Naive thymus-derived CD4-positive, alpha-beta T cell (primary cell): ENCODE measurements at places on chromosomes 1 and 21. TPM values are rescaled to one million over a fixed set of nuclear protein-coding genes. Genes with fewer than 3 reads are reported as not detected.

Gene C1QTNF12
- polyA plus RNA-seq = not detected

DNA sequence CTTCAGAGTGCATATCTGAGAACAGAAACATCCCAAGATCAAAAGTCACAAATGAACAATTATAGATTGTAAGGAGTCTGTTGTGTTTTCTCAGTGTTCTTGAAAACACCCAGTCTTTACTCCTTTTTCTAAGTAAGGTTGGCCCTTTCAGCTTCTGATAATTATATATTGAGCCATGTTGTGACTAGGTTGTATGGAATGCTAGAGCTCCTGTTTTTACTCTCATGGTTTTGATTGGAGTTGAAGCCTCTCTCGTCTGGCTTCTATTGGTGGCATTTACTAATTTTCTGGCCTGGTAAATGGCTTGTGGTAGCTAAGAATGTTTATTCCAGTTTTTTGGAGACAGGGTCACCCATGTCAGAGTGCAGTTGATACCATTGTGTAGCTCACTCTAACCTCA is 84.7 kb downstream of the NDUFS5 start:
- no peak for DNase-seq

DNA sequence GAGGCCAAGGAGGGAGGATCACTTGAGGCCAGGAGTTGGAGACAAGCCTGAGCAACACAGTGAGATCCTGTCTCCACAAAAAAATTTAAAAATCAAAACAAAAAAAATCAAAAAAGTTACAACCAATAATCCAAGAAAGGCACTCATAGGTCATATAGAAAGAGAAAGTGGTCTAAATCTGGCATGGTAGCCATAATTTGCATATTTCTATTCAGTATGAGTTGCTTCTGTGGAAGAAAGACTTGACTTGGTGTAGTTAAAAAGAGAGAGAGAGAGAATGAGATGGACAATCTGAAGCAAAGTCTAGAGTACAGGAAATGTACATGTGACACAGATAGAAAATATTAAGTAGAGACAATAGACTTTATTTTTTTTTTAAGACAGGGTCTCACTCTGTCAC is 22.5 kb downstream of the JMJD4 start:
- no peak for DNase-seq

DNA sequence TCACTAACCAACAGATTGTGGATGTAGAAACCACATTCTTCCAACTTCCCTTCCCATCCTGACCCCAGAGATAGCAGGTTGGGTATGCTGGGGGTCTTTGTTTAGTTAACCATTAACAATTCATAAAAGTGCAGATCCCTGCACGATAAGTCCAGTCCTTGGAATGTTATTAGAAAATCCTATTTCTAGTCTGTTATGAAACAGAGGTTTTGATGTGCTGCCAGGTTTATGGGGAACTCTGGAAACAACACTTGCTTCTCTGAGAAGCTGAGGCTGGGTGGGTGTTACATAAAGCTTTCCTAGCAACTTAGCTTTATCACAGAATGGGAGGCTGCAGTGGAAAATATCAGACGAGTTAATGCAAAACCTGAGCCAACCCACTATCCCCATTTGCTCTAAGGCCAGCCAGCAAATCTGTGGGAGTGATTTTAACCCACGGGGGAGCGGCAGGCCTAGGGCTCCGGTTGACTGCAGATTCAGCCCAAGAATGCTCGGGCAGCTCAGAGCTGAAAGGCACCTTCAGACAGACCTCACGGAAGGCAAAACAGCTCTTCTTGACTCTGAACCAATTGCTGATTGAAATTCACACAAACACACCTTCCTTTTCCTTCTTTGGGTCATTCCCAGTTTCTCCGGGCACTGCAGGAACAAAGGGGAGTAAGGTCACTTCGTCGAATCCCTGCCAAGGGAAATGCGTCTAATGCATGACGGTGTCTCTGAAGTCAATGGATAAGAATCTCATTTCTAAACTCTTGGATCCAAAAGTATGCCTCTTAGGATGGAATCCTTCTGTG is 111.7 kb upstream of the IRF2BP2 start:
- no peak for DNase-seq

DNA sequence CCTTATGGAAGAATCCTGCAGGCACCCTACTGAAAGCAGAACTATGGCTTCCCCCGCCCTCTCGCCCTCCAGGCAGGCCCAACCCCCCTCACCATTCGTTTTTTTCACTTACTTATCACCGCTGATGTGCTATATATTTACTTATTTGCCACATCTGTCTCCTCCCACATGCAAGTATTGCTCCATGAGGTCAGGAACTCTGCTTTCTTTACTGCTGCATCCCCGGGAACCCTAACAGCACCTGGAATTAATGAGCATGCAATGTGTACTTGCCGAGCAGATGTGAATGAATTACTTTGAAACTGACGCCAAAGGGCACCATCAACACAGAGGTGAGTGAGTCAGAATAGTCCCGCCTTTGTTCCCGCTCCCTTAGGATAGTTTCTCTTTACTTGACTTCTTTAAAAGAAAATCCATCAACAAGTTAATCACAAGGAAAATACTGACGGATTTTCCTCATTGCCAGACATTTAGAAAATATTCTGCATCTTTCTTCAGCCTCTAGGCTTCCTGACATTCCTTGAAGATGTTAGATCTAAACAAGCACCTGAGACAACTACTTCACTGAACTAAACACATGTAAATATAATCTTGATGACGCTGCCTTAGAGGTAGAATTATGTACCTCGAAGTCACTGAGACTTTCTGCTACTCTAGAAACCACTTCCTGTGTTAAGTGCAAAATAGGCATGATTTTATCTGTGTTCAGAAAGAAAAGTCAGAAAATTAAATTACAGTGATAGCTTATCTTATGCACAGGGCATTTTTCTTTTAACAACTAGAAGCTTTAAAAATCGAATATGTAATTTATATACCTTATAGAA is 17.5 kb upstream of the RAB4A start:
- DNase-seq = peak; percentile 68
